Anterior cingulate cortex (tissue), 58 donors: ENCODE measurements at places on chromosomes 12 and 14.

- DNase-seq, result no peak
These were observed 926.6 kb upstream of the TMEM132C start for GRCh38 chr12:127340381-127340780.

- DNase-seq, result no peak
These were observed 1301.2 kb upstream of the FLRT2 start for GRCh38 chr14:84228702-84229101.

DNA sequence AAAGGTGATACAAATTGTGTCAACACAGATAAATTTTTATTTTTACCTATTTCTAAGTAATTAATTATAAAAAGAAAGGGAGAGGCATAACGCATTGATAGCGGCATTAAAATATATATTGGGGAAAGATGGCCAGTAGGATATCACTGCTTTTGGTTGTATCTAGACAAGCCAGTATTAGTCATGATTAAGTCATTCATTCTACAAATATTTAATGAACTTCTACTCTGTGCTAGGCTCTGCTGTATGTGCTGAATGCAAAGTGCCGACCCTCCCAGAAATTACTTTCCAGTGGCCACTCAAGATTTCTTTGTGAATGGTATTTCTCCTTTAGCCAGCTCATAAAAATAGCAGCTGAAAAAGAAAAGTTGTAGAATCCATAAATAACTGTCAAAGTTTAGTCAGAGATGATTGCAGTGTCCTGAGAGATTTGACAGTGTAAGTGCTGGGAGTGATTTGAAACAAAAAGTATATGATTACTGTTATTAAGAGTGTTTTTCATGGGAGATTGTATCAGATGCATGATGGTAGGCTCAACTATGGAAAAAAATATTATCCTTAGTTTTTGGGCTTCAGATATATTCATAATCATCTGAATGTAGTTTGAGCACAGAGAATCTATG lies 133.2 kb downstream of the MGAT4C start:
- DNase-seq, result no peak

DNA sequence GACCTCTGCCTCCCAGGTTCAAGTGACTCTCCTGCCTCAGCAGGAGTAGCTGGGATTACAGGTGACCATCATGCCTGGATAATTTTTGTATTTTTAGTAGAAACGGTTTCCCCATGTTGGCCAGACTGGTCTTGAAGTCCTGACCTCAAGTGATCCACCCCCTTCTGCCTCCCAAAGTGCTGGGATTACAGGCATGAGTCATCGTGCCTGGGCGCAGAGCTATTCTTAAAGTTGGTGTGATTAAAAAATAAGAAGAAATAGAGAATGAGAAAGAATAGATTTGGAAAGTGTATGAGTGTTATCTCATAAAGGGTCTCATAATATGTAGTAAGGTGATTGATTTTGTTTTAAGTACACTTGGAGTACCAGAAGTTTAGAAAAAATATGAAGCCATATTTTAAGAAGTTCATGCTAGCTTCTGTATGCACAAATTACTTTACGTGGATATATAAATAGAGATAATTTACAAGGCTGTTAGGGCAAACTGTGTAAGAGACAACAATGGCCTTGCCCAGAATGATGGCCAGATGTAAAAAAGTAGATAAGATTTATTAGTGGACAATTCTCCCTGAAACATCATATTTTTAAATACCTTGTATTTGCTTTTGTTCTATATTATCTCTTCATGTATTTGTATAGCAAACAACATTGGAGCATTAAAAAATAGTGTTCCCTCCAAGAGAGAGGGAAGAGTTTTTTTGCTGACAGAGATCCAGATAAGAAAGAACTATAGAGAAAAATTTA lies 1108.5 kb downstream of the SLC16A7 start:
- DNase-seq, result no peak

- DNase-seq, result no peak
These were observed 3.5 kb downstream of the RIN3 start for GRCh38 chr14:92516966-92517506.

GRCh38 chr14:55248411-55248810 lies 22.8 kb upstream of the FBXO34 start:
- no peak for DNase-seq

GRCh38 chr12:124480469-124481256 lies 86.7 kb downstream of the NCOR2 start:
- no peak for DNase-seq

DNA sequence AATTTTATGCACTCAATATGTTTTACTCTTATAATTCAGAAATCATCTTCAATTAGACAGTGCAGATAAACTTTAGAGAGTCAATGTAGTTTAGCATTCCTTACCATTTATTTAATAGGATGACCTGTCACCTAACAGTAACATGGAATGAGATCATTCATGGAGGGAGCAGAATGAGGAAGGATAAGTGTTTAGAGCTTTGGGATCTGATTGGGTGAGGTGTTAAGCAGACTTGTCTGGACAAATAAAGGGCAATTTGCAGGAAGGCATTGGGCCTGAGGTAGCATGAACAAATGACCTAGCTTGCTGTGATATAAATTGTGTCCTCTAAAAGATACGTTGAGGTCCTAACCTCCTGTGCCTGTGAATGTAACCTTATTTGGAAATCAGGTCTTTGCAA lies 187.4 kb downstream of the C12orf42 start:
- DNase-seq, result no peak

DNA sequence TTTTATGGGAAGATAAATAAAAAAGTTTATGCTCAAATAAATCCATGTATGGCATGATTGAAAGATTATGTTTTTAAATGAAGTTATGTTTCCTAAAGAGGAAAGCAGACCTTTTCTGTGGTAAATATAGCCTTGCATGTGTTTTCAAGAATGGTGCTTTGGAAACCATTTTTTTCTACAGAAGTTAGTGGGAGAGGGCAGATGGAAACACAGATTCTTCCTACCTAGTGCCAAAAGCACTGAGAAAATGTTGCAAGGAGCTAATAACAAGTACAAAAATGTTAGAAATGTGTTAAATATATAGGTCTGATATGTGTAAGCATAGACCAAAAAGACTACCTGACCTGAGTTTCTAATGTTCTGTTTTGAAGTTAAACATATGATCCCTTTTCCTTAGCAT lies 24.3 kb downstream of the TECPR2 start:
- DNase-seq, result no peak

- no peak for DNase-seq
These were observed 85.7 kb downstream of the PAPOLA start for GRCh38 chr14:96587823-96588385.

- peak; percentile 61 for DNase-seq
These were observed 8.1 kb downstream of the LGALS3 start for GRCh38 chr14:55136885-55137786.

- DNase-seq, result no peak
These were observed 45.0 kb downstream of the NOPCHAP1 start for GRCh38 chr12:105030820-105031807.

GRCh38 chr12:97404543-97404942 lies 58.1 kb upstream of the RMST start:
- DNase-seq, result peak; percentile 7

- no peak for DNase-seq
These were observed 123.7 kb downstream of the PIWIL1 start for GRCh38 chr12:130461447-130461815.

- DNase-seq, result no peak
These were observed 107.1 kb downstream of the SLC6A15 start for GRCh38 chr12:84805474-84805858.

GRCh38 chr14:31219169-31219568 lies 11.6 kb upstream of the HECTD1 start:
- no peak for DNase-seq

DNA sequence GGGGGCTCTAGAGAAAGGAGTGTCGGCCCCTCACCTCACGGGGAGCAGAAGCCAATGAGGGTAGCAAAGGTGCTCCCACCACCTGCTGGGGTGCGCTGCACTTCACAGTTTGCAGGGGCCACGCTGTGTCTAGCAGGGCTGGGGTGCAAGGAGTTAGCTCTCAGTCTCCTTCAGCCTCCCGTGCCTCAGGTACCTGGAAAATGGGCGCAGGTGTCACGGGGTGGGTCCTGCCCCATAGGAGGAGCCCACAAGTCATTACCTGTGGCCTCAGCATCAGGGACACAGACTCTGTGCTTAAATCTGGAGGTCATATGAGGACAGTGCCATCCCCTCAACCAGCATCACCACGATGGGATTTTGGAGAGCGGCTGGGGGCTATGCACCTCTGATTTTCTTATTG lies 326.7 kb downstream of the ADGRD1 start:
- no peak for DNase-seq

GRCh38 chr12:52892207-52892852 lies 12.5 kb downstream of the KRT8 start:
- DNase-seq, result no peak

DNA sequence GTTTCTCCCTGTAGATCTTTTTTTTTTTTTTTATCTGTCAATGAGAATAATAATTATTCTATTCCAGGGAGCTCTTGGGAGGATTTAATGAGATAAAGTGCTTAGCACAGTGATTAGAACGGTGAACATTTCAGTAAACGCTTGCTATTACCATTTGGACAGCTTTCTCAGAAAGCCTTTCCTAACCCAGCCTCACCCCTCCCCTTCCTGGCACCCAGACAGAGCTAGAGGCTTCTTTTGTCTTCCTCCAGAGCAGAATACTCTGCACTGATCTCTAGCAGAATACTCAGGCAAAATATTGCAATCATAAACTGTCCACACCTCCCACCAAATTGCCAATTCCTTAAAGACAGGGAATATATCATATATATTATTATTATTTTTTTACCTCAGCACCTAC lies 66.6 kb downstream of the ERGIC2 start:
- no peak for DNase-seq

DNA sequence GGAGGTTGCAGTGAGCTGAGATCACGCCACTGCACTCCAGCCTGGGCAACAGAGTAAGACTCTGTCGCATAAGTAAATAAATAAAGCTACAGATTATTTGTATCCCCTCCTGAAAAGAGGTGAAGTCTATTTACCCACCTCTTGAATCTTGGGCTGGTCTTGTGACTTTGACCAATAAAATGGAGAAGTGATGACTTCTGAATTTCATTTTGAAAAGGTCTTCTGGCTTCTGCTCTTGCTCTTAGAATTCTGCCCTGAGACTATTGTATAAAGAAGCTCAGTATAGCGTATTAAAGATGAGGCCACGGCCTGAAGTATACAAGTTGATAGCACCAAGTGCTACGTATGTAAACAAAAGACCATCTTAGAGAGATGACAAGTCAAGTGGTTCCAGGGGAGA lies 88.3 kb upstream of the AMN1 start:
- DNase-seq, result no peak

- DNase-seq, result no peak
These were observed 923.3 kb downstream of the AACS start for GRCh38 chr12:125988545-125988944.

DNA sequence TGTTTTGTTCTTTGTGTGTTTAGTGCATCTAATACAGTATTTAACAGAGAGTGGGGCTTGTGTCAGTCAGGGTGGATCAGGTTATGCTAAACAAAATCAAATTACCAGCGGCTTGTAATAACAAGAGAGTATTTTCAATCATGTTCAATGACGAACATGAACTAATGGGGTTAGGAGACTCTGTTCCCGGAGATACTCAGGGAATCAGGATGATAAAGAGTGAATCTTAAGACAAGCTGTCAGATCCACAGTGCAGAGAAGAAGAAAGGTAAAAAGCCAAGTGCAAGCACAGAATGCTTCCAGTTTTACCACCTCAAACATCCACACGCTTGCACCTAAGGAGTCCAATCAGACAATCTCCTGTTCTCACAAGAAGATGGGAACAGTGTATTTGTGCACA lies 1331.5 kb upstream of the TMEM132C start:
- DNase-seq, result no peak

GRCh38 chr14:83960832-83961512 lies 1569.0 kb upstream of the FLRT2 start:
- no peak for DNase-seq

DNA sequence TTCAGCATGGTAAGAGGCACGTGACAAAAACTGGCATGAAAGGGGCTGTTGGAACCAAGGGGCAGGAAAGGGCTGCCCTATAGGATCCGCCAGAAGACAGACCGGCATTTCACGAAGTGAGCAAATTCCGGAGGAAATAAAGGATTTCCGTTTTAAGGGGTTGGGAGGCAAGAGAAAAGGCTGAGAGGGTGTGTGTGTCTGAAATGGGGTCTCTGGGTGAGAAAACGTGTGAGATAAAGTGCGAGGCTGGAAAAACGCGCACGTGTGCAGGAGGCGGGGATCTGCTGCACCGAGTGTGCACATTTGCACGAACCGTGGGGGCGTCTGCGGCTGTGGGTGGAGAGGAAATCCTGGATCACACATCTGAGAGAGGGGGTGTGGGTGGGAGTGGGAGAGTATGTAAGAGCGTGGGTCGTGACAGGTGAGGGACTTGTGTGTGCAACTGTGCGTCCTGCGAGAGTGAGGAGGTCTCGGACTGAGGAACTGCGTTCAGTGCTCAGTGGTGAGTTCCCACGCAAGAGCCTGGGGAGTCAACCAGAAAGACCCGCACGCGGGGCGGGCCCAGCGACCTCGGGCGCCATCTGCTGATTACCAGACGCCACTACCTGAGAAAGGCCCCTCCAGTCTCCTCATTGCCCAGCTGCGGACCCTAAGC lies 37.0 kb upstream of the P2RX7 start:
- peak; percentile 72 for DNase-seq

DNA sequence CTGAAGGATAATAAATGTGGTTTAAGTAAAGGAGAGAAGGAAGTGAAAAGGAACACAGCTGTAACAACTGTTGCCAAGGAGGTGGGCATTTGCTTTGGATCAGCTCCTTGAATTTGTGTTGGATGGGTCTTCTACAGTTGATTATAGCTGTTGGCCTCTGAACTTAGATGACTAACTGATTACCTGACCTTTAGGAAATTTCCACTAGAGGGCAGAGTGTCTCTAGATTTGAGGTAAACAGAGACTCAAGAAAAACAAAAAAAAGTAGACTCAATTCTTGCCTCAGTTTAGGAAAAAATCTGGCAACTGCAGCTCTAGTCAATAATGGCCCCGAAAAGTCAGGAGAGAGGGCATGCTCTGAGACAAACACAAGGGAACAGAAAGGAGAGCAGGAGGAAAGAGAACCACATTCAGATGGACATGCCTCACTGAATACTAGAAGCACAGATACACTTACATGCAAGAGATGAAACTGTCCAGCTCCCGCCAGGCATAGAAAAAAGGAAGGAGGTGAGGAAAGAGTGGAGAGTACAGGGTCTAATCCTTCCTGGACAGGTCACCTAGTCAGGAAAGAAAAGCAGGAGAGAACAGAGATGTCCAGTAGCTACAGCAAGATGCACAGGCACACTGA lies 20.6 kb downstream of the COX14 start:
- DNase-seq, result no peak

DNA sequence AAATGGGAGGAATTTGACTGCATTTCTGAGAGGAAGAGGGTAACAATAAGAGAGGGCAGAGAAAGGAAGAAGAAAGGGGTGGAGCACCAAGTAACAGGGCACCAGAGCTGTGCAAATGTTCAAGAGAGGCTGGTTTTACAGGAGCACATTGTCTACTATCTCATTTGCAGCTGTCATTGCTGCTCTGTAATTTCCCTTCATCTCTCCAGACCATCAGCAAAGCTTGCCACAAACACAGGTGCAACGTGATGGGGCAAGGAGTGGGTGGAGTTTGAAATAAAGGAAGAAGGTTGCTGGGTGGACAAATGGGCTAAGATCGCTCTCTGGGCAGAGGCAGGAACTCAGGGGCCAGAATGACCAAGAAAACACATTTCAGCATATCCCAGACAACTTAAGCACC lies 47.9 kb upstream of the PLEKHG6 start:
- DNase-seq, result no peak
